ENCODE measurements at places on chromosomes 5 and 9.

DNA sequence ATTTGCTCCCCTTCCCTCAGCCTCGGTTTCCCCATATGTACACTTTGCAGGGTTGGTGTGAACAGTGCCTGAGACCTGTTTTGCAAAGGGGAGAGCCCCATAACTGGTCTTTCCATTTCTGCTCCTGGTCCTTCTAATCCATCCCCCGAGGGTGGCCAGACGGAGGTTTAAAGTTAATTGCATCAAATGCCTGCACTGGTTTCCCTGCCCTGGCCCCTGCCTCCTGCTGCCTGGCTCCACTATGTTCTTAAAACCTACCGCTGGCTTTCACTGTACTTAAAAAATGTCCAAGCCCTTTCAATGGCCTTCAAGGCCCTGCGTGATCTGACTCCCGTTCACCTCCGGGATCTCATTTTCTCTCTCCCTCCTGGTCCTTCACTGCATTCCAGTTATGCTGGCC, 183.0 kb downstream of the RGS3 start:
- no peak for DNase-seq

- DNase-seq: no peak
Measured at GRCh38 chr9:100602342-100602801, 24.5 kb downstream of the CAVIN4 start.

GRCh38 chr9:21316860-21317259, 11.7 kb upstream of the IFNA5 start:
- no peak for DNase-seq

GRCh38 chr9:111298731-111299598, 31.1 kb downstream of the OR2K2 start:
- DNase-seq: no peak

- no peak for DNase-seq
Measured at GRCh38 chr9:21316032-21316842, 11.1 kb upstream of the IFNA5 start.
